ENCODE measurements at places on chromosomes 5 and 9.

DNA sequence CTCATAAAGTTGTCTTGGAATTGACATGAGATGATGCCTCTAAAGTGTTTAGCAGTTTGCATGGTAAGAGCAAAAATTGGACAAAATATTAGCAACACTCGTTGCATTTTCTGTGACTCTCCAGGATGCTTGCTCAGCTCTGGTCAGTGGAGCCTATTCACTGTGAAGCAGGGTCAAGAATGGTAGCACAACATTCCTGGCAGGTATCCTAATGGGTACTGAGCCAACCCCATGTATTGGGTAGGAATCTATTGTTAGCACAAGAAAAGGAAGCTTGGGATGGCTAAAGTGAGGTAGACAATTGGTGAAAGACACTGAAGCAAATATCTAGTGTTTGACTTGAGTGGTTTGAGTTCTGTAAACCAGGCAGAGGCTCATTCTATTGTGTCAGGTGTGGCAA lies 10.4 kb upstream of the ACTBL2 start:
- DNase-seq: no peak

DNA sequence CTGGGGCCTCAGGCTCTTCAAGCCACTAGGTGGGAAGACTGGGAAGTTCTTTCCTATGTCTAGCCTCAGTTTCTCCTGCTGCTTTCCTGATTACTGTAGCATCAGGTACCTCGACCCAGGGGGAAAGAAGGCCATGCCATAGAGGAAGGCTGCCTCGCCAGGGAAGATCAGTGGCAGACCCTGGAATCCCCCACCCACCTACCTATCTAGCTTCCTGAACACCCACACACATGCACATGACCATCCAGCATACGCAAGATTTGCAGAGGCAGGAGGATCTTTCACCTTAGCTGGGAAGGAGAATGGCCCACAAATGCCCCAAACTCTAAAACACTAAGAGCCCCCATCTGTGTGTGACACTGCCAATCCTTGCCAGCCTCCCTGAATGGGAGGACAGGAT lies 8.0 kb downstream of the NR5A1 start:
- no peak for DNase-seq

GRCh38 chr5:79488058-79488457 lies 25.9 kb downstream of the HOMER1 start:
- no peak for DNase-seq

- DNase-seq: no peak
Observed at GRCh38 chr9:35811381-35812024, 559 bp downstream of the SPAG8 start.

DNA sequence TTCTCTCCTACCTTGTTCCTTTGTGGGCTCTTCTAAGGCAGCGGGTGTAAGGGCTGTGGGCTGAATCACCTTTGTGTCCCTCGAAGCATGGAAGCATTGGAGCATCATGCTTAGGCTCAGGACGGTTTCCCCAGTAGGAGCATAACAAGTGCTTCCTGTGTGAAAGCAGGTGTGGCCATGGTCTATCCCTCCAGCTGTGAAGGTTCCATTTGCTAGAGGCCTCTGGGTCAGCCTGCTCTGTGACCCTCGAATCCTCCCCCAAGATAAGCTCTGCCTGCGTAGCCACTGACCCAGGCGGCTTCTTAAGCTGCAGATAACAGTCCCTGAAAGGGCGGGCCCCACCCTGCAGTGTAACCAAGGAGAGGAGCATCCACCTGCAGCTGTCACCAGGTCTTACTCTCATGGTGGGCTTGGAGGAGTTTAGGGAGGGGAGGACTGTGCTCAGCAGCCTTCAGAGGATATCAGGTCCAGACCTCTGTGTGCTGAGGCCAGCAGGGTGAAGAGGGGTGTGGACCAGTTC lies 8.4 kb upstream of the NDST1 start:
- no peak for DNase-seq

GRCh38 chr9:128636556-128637530 lies 19.8 kb downstream of the DYNC2I2 start:
- DNase-seq: no peak

- no peak for DNase-seq
Observed at GRCh38 chr5:136458481-136458880, 93.1 kb upstream of the TRPC7 start.

GRCh38 chr9:107999011-107999410 lies 509.4 kb upstream of the KLF4 start:
- DNase-seq: no peak

GRCh38 chr5:79023348-79023747 lies 38.2 kb upstream of the ARSB start:
- no peak for DNase-seq

- peak; percentile 10 for DNase-seq
Observed at GRCh38 chr5:75568202-75568601, 43.1 kb upstream of the ANKDD1B start.

- no peak for DNase-seq
Observed at GRCh38 chr5:35859101-35859661, 2.5 kb downstream of the IL7R start.

DNA sequence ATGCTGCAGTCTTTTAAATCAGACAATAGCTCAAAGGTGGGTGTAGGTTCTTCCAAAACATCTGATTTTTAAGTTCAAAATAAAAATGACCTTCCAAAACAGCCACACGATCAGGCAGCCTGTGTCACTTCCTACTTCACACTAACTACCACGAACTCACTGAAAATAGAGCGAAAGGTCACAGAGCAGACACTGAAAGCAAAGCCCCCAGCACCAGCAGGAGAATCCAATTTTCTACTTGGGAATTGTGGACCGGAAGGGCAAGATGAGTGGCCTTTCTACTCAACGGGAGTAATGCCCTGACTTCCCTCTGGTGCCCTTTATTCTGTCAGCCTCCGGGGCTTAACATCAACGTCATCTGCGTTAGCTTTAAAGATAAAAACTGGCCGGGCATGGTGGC lies 107.8 kb upstream of the FAM120A start:
- DNase-seq: no peak

GRCh38 chr9:69420611-69421270 lies 95.7 kb downstream of the ENTREP1 start:
- no peak for DNase-seq

DNA sequence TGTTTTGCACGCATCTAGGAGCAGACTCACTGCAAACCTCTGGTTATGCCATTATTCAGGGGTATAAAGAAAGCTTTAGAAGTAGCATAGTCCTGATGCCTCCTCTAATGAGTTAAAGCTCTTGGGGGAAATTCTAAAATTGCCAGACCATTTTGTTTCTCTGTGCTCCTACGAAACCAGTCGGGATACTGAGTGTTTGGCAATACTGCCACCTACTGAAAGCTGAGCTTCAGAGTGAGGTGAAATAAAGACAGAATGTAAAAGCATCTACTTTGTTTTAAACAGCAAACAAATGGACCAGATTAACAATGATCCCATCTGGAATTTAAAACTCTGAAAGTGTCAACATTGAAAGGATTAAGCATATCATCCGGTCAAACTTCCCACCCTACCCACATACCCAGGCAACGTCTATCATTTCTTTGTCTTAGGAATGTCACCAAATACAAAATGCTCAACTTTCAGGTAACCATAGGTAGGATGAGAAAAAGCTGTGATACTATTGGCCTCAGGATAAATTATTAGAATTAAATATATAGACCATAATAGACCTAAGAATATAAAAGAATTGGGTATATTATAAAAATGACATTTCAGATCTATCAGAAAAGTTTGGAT lies 77.8 kb upstream of the SHISAL2B start:
- no peak for DNase-seq

- DNase-seq: no peak
Observed at GRCh38 chr5:179264053-179264782, 81.0 kb downstream of the ADAMTS2 start.

DNA sequence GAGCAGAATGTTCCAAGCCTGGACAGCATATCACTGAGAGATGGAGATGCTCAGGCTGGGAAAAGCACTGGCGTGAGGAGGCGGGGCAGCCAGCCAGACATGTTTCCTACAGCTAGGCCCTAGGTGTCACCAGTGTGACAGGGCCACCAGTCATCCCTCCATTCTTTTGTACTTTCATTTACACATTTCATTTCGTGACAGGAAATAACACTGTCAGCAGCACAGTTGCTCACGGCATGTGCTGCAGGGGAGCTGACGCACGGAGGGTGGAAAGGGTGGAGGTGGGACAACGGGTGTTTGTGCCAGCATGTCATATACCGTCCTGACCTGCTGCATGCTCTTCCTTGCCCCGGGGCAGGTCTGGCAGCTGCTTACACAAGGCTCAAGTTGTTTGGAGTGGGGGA lies 14.8 kb upstream of the CEMIP2 start:
- DNase-seq: peak; percentile 31

- no peak for DNase-seq
Observed at GRCh38 chr9:110076894-110077725, 130.8 kb downstream of the C9orf152 start.

DNA sequence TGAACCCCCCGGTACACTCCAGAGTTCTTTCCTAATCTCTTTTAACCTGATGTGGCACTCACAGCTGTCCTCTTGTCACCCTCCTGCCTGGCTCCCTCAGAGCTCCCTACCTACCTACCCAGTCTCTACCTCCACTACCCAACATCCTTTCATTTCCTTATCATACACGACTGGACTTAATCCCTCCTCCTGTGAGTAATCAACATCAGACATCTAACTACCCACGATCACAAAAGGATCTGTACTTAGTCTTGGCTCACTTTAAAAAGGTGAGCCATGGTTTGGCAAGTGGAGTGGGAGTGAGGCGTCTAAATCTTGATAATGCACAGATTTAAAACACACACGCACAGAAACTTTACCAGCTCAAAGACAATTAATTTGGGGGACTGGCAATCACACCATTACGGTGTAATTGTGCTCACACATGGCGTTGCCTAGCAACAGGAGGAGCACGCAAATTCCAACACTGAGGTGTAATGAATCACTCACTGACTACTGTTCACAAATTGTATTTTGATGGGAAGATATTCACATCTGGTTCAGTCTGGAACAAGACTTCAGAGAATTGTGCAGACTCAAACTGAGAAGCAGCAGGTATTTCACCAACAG lies 235.9 kb downstream of the EPB41L4A start:
- no peak for DNase-seq

GRCh38 chr9:108443741-108444140 lies 412.0 kb downstream of the ACTL7B start:
- DNase-seq: no peak

- no peak for DNase-seq
Observed at GRCh38 chr9:97512966-97513560, 11.6 kb downstream of the TMOD1 start.

- DNase-seq: no peak
Observed at GRCh38 chr5:149671544-149671943, 58.6 kb upstream of the PPARGC1B start.

DNA sequence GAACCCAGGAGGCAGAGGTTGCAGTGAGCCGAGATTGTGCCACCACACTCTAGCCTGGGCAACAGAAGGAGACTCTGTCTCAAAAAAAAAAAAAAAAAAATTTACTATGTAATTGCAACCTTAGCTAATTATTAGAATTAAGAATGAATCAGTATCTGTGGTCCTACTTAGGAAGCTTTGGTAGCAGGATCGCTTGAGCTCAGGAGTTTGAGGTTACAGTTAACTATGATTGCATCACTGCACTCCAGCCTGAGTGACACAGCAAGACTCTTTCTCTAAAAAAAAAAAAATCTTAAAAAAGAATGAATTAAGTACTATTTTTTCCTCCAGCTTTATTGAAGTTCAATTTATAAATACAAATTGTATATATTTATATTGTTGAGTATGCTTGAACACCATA lies 16.7 kb downstream of the NDUFAF2 start:
- no peak for DNase-seq

DNA sequence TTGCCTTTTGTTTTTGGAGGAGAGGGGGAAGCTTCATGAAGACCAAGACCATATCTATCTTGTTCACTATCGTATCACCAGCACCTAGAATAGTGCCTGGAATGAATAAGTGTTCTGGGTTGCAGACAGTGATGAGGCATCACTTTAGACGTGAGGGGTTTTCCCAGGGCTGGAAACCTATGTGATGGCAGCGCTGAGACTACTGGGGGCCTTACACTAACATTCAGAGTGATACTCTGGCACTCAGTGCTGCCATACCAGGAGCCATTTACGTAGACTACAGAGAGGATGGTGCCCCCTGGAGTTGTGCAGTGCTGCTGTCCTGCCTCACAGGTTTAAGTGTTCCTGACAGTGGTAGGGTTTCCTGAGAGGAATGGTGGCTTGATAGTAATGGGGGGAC lies 6.9 kb downstream of the CCL19 start:
- no peak for DNase-seq

DNA sequence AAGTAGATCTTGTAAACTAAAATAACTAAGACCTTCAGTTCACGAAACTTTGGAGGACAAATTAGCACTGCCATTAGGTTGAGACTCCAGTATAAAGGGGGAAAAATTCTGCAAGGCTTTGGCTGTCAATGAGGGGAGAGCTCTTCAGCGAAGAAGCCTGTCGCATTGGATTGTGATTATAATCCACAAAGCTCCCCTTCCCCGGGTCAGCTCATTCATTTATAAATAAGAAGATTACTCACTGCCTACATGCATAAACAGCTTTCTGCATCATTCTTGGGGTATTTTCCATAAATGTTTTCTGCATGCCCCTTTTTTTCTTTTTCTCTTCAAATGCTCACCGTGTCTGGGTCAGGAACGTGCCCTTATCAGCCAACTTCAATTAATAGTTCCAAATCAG lies 196.7 kb downstream of the EBF1 start:
- no peak for DNase-seq

DNA sequence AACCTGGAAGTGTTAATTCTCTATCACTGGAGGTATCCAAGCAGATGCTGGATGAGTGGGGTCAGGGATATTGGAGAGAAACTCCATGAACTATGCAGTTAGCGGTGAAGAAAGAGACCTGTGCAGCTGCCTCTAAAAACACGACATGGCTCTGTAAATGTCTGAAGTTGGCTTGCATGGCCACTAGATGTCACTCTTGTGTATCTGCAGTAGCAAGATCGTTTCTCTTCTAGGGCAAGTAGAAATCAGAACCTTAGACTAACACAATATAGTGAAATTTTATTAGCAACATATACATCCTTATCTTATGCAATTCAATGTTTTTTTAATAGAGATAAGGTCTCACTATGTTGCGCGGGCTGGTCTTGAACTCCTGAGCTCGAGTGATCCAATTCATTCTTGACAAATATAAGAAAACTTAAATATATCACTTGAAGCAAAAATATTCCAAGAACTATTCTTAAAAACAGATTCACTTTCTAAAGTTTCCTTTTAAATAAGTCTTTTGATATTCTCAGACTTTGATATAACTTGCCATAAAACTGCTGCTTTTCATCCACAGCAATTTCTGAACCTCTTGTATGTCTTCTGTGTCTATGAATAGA lies 2.9 kb downstream of the OR2S2 start:
- DNase-seq: peak; percentile 71
